ENCODE measurements at places on chromosomes 2 and 18.

GRCh38 chr2:162148956-162149355, 3.1 kb downstream of the GCG start:
- no peak for DNase-seq

DNA sequence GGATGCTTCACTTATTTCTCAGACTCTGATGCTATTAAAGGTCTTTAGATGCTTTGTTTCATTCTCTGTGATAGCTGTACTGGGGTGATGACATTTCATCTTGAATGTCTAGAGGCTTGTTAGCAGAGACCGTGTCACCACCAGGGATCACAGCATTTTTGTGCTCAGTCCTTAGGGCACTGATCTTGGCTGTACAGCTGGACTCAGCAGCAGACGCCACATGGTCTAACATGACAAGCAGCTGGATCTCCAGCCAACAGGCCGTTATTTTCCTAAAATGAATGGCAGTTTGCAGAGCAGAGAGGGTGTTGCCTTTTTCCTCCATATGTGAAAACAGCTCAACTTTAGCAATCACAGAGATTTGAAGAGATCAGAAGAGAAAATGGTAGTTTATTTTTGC, 491.8 kb downstream of the CDH2 start:
- no peak for DNase-seq

GRCh38 chr2:75592030-75592429, 31.3 kb upstream of the EVA1A start:
- peak; percentile 50 for DNase-seq

DNA sequence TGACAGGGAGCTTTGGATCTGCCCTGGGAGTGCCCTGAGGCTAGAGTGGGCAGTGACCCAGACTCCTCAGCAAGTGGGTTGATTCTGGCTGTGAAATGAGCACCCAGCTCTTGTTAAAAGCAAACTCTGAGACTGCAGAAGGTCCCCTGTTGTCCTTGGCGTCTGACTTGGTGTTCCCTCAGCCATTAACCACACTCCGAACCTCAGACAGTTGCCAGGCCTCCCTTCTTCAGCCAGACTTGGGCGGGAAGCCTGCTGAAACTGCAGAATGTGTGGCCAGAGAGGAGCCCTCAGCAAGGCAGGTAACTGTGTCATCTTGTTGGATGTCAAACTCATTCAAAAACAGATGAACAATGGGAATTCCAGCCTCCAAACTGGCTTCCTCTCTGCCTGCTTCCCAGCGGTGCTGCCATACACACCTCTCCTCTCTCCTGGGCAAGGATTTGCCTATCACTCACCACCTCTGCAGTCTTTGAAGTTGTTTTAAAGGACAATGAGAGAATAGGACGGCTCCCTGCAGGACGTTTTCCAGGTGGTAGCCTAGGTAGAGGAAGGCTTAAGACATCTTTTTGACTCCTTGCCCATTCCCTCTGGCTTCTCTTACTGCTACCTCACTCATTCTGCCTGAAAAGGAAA, 38.9 kb upstream of the B3GNT2 start:
- DNase-seq = no peak

- DNase-seq = peak; percentile 20
These were observed 31.5 kb downstream of the ACVR1C start for GRCh38 chr2:157596992-157597681.

DNA sequence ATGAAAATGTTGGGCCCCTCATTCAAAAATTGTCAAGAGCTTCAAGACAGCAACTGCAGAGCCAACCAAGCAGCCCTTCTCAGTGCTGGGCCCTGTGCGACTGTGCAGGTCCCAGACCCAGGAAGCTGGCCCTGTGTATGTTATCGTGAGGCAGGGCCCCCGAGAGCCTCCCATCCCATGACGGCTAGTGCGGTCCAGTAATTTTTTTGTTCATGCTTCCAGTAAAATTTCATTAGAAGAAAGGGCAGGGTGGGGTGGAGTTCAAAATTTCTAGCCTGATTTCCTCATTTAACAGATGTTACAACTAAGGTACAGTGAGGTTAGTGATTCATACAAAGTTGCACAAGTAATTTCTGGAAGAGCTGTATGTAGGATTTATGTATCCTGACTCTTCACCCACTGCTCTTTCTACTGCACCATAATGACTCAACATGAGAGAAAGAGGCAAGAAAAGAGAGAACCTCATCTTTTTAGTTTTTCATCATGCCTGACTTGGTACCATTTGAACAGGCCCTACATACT, 105.5 kb downstream of the ZEB2 start:
- peak; percentile 66 for DNase-seq

DNA sequence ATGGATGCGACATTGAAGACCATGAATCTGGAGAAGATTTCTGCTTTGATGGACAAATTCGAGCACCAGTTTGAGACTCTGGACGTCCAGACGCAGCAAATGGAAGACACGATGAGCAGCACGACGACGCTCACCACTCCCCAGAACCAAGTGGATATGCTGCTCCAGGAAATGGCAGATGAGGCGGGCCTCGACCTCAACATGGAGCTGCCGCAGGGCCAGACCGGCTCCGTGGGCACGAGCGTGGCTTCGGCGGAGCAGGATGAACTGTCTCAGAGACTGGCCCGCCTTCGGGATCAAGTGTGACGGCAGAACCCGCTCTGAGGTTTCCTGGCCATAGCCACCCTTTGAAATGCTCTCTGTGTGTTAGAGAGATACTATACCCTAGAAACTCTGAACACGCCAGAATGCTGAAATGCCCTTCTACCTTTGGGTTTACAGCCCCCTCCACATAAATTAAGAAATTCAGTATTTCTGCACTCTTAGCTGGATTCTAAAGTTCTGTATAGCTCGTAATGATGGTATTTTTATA, 659 bp downstream of the CHMP1B start:
- DNase-seq = no peak

- DNase-seq = peak; percentile 49
These were observed 88.1 kb downstream of the TTC27 start for GRCh38 chr2:32715981-32716380.

- DNase-seq = no peak
These were observed 19.0 kb downstream of the OSBPL1A start for GRCh38 chr18:24378598-24378997.

GRCh38 chr2:151358166-151358970, 976 bp downstream of the TNFAIP6 start:
- DNase-seq = no peak

DNA sequence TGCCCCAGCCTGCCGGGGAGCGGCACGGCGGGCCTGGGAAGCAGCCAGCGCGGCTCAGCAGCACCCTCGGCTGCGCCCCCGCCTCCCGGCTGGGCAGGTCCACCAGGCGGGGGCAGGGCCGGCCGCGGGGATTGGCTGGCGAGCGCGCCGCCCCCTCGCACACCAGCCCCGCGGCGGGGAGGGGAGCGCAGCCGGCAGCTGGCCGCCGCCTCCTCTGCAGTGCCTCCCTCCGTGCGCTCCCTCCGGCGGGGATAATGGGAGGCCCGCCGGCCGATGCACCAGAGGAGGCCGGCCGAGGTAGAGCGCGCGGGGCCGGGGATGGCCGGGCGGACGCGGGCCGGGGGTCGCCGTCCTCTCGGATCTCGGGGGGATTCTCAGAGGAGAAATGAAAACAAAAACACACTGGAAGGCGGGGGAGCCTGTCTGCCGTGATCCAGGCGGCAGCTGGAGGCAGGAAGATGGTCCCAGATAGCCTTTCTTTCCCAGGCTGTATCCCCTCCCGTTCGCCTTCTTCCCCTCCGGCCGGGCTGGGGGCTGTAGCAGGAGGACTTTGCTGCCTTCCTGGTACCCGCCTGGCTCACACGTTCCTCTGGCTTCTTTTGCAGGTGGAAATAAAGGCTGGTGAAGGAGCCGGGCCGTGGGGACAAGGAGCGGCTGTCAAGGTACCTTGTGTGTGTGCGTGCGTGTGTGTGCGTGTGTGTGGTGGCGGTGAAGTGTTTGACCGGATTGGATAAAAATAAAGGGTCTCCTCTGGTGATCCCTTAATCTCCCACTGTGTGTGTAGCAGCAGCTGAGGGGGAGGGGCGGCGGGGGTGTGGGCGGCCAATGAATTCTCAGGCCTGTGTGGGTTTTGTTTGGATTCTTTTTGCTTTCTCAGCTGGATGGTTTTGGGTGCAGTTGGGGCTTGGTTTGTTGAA, 18.1 kb downstream of the TET3 start:
- DNase-seq = peak; percentile 88

DNA sequence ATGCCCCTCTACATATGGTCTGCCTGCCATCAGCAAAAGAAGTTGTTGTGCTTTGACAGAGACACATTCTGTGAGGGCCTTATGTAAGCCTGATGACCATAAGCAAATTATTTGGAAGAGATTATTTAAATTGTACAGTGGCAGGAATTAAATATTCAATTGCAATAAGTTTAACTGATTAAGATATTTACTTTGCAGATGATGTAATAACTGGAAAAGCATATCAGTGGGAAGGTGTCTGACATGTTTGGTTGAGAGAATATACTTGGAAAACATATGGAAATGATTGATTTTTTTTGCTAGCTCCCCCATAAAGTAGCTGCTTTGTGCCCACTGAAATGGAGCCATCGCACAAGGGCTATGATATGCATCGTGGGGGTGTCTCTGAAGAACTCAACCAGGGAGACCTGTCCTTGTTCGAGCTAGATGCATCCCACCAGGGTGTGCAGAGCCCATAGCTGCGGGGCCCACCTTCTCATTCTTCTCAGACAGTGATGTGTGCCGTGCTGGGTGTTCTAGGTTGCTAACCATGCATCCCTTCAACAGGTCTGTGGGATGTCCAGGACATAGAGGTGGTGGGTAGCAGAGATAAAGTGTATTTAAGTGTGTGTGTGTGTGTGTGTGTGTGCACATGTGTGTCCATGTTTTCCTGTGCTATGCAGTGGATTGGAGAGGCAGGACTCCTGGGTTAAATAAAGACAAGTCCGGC, 90.4 kb upstream of the PARD3B start:
- DNase-seq = no peak

- peak; percentile 5 for DNase-seq
These were observed 2.9 kb downstream of the DSG3 start for GRCh38 chr18:31450409-31450808.

DNA sequence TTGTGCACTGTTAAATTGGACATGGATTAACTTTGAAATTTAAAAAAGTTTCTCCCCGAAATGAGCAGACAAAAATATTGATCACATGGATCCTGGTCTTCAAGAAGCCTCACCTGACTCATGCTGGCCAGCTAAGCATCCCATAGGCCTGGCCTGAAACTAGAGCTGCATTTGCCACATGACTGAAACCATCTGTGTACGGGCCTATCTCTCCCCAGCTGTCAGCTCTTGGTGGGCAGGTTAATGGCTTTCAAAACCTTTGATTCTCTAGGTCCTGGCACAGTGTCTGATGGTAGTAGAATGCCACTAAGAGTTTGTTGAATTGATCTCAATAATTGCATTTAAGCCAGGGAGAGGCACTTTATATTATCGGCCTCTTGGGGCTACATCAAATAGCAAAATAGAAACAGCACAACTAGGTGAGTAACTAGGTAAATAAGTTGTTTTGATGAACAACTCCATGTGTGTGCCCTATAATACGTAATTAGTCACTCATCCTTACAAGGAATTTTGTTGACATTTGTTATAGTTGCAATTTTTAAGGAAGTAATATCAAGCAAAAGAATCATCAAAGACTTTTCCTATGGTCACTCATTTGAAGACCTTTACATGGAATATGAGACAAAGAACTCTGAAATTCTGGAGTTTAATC, 251.1 kb downstream of the SP3 start:
- no peak for DNase-seq

DNA sequence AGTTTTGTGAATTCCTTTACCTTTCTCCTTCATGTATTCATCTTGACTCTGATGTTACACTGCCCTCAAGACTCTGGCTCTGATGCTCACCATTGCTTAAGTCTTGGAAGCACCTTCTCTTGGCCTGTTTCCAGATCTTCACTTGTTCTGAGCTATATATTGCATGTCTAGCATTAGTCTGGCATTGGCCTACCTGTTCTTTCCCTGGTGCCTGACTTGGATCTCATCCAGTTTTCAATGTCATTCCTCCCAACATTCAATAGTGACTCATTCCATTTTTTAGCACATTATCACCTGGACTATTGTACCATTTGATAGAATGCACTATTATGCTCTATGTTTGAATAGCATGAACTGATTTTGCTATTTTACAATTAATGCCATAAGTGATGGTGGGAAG, 127.3 kb upstream of the NYAP2 start:
- no peak for DNase-seq

DNA sequence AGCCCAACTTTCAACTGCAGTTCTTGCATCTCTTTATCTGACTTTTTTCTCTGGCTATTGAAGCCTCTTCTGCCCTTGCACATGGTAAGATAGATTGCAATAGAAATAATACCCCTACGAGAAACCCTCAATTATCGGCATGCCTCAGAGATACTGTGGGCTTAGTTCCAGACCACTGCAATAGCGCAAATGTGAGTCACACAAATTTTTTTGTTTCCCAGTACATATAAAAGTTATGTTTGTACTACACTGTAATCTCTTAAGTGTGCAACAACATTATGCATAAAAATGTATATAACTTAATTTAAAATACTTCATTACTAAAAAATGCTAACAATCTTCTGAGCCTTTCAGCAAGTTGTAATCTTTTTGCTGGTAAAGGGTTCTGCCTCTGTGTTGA, 124.7 kb downstream of the PDE1A start:
- DNase-seq = peak; percentile 81

GRCh38 chr2:211649331-211649730, 889.3 kb downstream of the ERBB4 start:
- DNase-seq = no peak

DNA sequence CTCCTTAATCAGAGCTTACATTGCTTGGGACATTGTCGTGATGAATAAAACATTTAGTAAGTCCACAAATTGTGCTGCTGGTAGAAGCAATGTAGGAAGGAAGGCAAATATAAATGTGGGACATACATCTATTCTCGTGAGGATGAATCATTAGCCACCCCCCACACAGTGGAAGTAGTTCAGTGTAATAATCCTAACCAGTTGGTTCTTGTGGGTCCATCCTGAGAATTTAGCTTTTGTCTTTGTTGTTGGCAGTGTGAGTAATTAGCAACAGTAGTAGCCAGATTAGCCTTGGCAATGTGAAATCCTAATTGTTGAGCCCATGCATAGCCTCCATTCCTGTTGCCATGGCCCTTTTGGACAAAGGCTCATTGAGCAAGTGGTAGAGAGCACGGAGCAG, 532.1 kb downstream of the FBXO15 start:
- no peak for DNase-seq

DNA sequence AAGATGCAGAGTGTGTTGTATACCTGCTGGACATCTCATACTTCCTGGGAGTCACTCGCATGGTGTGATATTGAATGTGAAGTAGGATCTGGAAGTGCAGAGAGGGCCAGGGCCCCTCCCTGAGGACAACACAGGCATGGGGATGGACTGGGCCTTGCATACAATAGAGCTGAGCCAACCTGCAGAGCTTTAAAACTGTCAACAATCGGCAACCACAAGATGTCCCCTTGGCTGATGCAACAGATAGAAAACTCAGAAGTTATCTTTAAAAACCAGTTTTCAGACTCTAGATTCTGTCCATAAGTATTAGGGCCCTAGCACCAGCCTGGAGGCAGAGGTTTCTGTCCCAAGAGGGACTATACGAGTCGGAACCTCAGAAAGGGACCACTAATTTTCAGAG, 19.7 kb downstream of the EVA1A start:
- peak; percentile 62 for DNase-seq

- peak; percentile 69 for DNase-seq
These were observed 19.4 kb downstream of the SFTPB start for GRCh38 chr2:85648619-85649018.

GRCh38 chr2:205077159-205077558, 531.9 kb downstream of the PARD3B start:
- no peak for DNase-seq

- DNase-seq = no peak
These were observed 188.1 kb downstream of the LAMA1 start for GRCh38 chr18:6929370-6930102.

GRCh38 chr2:173049831-173050230, 25.8 kb upstream of the MAP3K20 start:
- no peak for DNase-seq

- no peak for DNase-seq
These were observed 159.3 kb downstream of the PTH2R start for GRCh38 chr2:208565690-208566416.

All from fibroblast of skin of scalp (primary cell).